ENCODE measurements at places on chromosomes 3 and 15. TPM values are rescaled to one million over a fixed set of nuclear protein-coding genes. Genes with fewer than 3 reads are reported as not detected.

TIGIT gene
- total RNA-seq = not detected

ZNF385D gene
- total RNA-seq = 2.9 TPM

SOX2 gene
- total RNA-seq = not detected

GOLGA6B gene
- total RNA-seq = 0.11 TPM

DOCK3 gene
- total RNA-seq = under 0.01 TPM

NANOGP8 gene
- not detected for total RNA-seq

UTS2B gene
- not detected for total RNA-seq

CDC25A gene
- 42.4 TPM for total RNA-seq

MRPL3 gene
- 233 TPM for total RNA-seq

RTP1 gene
- not detected for total RNA-seq

BSN gene
- total RNA-seq = 0.92 TPM

PRICKLE2 gene
- 0.46 TPM for total RNA-seq

ST6GAL1 gene
- total RNA-seq = 9.4 TPM
